ENCODE measurements at places on chromosomes 4 and X.

GRCh38 chrX:39440799-39441284 is 639.6 kb downstream of the MID1IP1 start:
- no peak for DNase-seq

- no peak for DNase-seq
Observed at GRCh38 chr4:173121076-173121561, 47.5 kb upstream of the GALNT7 start.

GRCh38 chr4:33133723-33134122 is 2413.6 kb downstream of the PCDH7 start:
- DNase-seq = no peak

- no peak for DNase-seq
Observed at GRCh38 chr4:120720354-120720934, 202.1 kb downstream of the PRDM5 start.

GRCh38 chr4:147068564-147068963 is 122.9 kb upstream of the TTC29 start:
- DNase-seq = no peak
